ENCODE measurements at places on chromosomes 1 and 21. TPM values are rescaled to one million over a fixed set of nuclear protein-coding genes. Genes with fewer than 3 reads are reported as not detected.

PKP1 gene
- not detected for total RNA-seq

VWA5B1 gene
- total RNA-seq: not detected

DNA sequence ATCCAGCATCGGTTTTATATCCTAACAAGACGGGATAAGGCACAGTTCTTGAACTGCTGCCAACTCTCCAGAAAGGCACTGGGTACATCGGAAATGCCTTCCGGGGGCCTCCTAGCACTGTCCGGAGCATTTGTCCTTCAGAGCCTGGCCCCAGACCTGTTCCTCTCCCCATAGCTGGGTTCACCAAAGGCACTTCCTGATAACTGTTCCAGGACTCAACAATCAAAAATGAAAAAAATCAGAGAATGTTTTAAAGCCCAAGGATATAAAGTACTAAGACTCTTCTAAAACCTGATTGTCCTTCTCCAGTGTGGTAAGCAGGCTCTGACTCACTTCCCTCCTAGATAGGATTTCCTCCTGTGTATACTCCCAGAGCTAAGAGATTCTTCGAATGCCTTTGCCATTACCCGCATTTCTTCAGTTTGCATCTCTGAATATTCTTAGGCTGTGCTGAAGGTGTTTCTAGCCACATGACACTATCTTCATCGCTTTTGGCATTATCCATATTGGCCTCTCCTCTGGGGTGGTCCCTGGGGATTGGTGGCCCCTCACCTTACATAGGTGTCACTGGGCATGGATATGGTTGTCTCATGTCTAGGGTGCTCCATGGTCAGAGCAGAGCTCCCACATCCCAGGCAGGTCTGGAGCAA, 112.9 kb downstream of the ZBTB18 start:
- no peaks in the 10 kb centered on the region for H3K4me1 ChIP-seq
- H3K27ac ChIP-seq: peak overlapping the region; percentile 29
- no peaks in the 10 kb centered on the region for H3K36me3 ChIP-seq
- DNase-seq: no peak
- no peaks in the 10 kb centered on the region for H3K27me3 ChIP-seq

DNA sequence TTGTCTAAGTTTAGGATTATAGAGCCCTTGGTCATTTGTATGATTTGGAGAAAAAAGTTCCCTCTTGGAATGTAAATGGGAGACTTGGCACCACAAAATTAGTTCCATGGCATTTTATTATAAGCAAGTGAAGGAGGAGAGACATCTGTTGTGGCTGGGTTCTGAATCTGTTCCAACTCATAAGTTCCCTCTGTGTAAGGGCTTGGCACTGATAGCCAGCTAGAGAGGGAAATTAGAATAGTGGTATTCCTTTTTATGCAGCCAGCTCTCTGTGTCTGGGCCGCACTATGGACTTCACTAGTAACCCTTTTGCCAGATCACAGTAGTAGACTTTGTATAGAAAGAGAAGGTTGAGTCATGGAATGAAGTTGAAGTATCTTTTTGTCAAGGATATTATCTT, 31.1 kb downstream of the GNAI3 start:
- no peaks in the 10 kb centered on the region for H3K4me1 ChIP-seq
- DNase-seq: no peak
- H3K27me3 ChIP-seq: no peaks in the 10 kb centered on the region
- no peak overlapping the region for H3K4me3 ChIP-seq
- peaks cover 28% of the 10 kb centered on the region for H3K36me3 ChIP-seq

NOL9 gene
- 15.1 TPM for total RNA-seq

- H3K4me3 ChIP-seq: no peak overlapping the region
- H3K27ac ChIP-seq: no peak overlapping the region
- H3K36me3 ChIP-seq: no peaks in the 10 kb centered on the region
- H3K4me1 ChIP-seq: peaks cover 10% of the 10 kb centered on the region
These were observed 55.5 kb downstream of the EDN2 start for GRCh38 chr1:41428738-41429640.

GRCh38 chr1:226711976-226712741, 26.9 kb downstream of the ITPKB start:
- no peaks in the 10 kb centered on the region for H3K4me1 ChIP-seq
- H3K36me3 ChIP-seq: no peaks in the 10 kb centered on the region
- no peak for DNase-seq

OR10Z1 gene
- not detected for total RNA-seq

DNA sequence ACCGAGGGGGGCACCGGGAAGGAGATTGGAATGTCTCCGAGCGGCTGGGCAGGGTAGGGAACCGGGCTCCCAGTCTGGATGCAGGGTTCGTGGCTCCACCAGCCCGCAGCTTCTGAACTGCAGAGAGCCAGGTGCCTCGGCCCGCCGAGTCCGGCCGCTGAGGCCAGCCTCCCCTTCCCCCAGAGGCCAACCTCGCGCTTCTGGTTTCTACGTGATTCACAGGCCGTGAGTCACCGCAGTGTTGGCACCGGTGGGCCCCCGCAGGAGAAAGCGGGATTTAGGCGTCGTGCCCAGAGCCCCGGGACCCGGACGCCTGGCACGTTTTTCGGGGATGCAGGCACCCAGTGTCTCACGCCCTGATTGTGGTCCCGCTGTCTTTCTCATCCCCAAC, 458 bp downstream of the CRABP2 start:
- peak; percentile 30 for DNase-seq
- H3K36me3 ChIP-seq: no peaks in the 10 kb centered on the region
- H3K27me3 ChIP-seq: peaks cover 10% of the 10 kb centered on the region
- no peak overlapping the region for H3K4me3 ChIP-seq
- peaks cover 12% of the 10 kb centered on the region for H3K4me1 ChIP-seq
- H3K27ac ChIP-seq: no peak overlapping the region

DNA sequence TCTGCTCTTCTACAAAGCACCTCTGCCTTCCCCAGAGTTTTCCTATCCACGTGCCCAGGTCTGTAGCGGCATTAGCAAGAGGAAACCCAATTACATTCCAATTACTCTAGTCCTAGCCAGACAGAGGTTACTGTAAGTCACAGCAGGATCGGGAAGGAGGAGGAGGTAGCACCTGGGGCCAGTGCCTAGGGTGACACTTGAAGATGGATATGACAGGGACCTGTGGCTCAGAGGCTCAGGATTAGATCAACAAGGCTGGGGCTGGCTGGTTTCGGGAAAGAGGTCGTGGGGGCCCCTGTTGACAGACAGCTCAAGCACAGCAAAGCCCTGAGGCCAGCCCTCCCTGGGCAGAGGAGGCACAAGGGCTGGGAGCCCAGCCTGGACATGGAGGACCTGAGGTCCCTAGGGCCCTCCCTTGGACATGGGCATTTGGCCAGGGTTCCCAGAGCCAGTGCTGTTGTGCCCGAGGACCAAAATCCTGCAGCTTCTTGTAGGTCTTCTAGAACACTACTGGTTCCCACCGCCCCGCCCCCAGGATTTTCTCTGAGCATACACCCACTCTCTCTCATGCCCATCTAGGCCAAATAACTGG, 3.0 kb upstream of the HCRTR1 start:
- no peak overlapping the region for H3K4me3 ChIP-seq
- peaks cover 2% of the 10 kb centered on the region for H3K27me3 ChIP-seq
- H3K36me3 ChIP-seq: no peaks in the 10 kb centered on the region
- peaks cover 3% of the 10 kb centered on the region for H3K4me1 ChIP-seq
- no peak overlapping the region for H3K27ac ChIP-seq

GRCh38 chr1:246146804-246147523, 360.1 kb downstream of the SMYD3 start:
- DNase-seq: no peak
- no peaks in the 10 kb centered on the region for H3K36me3 ChIP-seq
- no peaks in the 10 kb centered on the region for H3K4me1 ChIP-seq
- H3K4me3 ChIP-seq: no peak overlapping the region
- H3K27ac ChIP-seq: no peak overlapping the region
- no peaks in the 10 kb centered on the region for H3K27me3 ChIP-seq

MAGOH gene
- total RNA-seq: 32.5 TPM
